ENCODE measurements at places on chromosomes 1 and 21.

- no peak for DNase-seq
Observed at GRCh38 chr1:234891427-234891826, 237.2 kb downstream of the TOMM20 start.

GRCh38 chr1:173970252-173970651, 51.9 kb downstream of the RC3H1 start:
- no peak for DNase-seq

- DNase-seq, result no peak
Observed at GRCh38 chr1:189874715-189875435, 602.8 kb downstream of the BRINP3 start.

GRCh38 chr1:40736085-40736531, 44.6 kb downstream of the NFYC start:
- DNase-seq, result peak; percentile 72

GRCh38 chr1:173489929-173490328, 12.8 kb downstream of the PRDX6 start:
- DNase-seq, result no peak

- no peak for DNase-seq
Observed at GRCh38 chr1:52413410-52413989, 9.1 kb downstream of the PRPF38A start.

DNA sequence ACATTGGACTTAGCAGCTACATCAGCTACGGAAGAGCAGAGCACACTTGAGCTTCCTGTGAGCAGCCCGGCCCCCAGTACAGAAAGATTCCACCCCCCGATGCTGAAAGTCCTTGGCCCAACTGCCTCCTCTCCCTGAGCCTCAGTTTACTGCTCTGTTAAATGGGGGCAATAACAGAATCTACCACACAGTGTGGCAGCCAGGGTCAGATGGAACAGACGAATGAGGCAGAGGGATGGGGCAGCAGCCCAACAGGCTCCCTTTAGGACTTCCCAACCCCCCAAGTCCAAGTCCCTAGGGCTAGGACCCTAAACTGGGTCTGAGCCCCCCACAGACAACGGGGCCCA, 22.9 kb upstream of the C1QA start:
- DNase-seq, result no peak

DNA sequence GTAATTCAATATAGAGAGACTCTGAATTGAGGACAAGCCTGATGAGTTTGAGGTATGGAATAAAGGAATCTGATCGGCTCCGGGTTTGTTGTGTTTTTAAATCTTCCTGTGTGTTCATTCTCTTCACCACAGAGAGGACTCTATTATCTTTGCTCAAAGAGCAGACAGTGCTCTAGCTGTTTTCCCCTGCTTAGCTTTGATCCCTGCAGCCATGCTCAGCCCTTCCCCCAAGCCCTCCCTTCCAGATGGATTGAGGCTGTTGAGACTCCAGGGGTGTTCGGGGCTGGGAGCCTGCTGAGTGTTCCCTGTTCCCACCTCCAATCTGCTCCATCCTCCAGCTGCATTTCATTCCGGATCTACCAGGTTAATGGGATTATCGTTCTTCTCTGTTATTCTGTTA, 74.2 kb upstream of the CXADR start:
- DNase-seq, result no peak

- no peak for DNase-seq
Observed at GRCh38 chr21:46229133-46229922, 754 bp upstream of the LSS start.

DNA sequence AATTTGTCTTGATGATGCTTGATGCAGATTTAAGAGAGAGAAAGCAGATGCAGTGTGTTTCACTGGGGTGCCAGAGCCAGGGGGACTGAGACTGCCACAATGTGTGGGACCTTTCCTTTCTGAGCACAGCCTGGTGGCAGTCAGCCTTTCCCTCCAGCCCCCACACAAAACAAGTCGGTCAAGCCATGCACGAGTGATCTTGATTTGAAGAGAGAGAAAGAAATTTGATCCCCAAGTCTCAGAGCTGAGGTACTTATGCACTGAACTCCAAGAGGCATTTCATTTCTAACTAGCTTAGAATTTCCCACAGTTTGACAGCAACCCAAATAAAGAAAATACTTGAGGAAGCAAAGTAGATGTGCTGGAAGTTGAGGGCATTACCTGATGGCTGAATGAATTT, 193.8 kb downstream of the ST6GALNAC3 start:
- DNase-seq, result no peak

- DNase-seq, result no peak
Observed at GRCh38 chr1:77744576-77744975, 15.1 kb downstream of the USP33 start.

DNA sequence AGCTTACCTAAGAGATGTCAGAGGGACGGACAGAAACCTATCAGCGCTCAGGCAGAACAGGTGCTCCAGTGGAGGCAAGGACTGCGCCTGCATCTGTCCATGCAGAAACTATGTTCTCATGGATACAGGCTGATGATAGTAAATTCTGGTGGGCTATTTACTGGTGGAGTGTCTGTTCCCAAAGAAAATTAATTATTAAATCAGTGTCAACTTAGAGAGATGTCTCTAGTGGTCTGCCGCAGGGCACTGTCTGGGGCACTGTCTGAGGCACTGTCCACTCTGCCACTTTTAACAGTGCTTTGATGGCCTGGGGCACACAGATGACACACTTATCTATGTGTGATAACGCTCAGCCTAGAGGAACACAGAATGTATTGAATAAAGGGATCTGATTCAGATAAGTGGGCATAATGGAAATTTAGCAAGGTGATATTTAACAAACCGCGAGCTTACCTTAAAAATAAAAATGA, 148.1 kb downstream of the RGS7 start:
- no peak for DNase-seq

- no peak for DNase-seq
Observed at GRCh38 chr1:204377800-204378668, 18.3 kb upstream of the PLEKHA6 start.

GRCh38 chr1:3258386-3259003, 189.5 kb downstream of the PRDM16 start:
- no peak for DNase-seq

DNA sequence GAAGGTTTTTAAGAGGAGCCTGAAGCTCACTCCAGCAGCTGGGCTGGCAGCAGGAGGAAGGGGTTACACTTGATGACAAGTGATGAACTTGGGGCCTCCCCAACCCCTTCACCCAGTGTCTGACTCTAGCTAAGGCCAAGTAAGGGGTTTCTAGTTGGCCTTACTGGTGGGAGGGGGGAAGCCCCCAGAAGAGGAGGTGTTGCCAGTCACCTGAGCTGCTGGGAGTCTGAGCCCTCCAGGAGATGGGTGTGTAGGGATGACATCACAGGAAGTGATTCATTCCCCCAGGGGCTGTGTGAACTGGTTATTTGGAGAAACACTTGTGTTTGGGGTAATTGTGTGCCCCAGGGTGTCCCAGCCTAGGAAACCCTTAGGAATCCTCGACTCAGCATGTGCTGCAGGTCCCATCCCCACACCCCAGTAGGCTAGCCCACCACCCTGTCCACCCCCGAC, 3.1 kb downstream of the PADI1 start:
- peak; percentile 26 for DNase-seq

- no peak for DNase-seq
Observed at GRCh38 chr1:67843331-67843730, 10.1 kb upstream of the GNG12 start.

DNA sequence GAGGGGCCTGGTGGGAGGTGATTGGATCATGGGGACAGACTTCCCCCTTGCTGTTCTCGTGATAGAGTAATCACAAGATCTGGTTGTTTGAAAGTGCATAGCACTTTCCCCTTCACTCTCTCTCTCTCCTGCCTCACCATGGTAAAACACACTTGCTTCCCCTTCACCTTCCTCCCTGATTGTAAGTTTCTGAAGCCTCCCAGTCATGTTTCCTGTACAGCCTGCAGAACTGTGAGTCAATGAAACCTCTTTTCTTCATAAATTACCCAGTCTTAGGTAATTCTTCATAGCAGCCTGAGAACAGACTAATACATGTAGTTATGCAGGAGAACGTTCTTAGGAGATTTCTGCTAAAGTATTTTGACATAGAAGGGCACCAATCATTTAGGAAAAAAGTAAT, 59.9 kb upstream of the FBXO28 start:
- no peak for DNase-seq

All from skeletal muscle cell (primary cell).